ENCODE measurements at places on chromosomes 1 and 21.

GRCh38 chr1:24635195-24635843 lies 7.8 kb upstream of the SRRM1 start:
- no peak for DNase-seq

DNA sequence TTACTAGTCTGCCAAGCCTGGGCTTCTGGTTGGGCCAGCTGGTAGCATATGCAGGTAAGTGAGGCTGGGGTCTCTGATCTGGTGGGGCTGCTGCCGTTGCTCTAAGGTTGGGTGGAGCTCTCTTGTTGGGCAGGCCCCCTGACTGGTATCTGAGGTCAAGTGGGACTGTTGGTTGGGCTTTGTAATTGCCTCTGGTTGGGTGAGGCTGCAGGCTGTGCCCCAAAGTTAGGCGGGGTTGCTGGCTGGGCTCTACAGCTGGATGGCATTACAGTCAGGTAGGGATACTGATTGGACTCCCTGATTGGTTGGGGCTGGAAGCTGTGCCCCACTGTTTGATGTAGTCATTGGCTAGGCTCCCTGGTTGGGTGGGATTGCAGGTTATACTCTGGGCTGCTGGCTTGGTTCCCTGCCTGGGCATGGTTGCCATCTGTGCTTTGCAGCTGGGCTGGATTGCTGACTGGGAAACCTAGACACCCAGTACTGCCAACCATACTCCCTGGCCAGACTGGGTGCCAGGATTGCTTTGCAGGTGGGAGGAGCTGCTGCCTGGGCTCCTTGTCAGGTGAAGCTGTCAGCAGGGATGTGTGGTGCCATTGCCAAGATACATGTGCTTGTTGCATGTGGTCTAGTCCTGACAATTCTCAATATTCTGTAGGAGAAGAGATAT lies 130.5 kb downstream of the RABGAP1L start:
- no peak for DNase-seq

GRCh38 chr1:209434066-209434465 lies 149.4 kb upstream of the CAMK1G start:
- peak; percentile 47 for DNase-seq

DNA sequence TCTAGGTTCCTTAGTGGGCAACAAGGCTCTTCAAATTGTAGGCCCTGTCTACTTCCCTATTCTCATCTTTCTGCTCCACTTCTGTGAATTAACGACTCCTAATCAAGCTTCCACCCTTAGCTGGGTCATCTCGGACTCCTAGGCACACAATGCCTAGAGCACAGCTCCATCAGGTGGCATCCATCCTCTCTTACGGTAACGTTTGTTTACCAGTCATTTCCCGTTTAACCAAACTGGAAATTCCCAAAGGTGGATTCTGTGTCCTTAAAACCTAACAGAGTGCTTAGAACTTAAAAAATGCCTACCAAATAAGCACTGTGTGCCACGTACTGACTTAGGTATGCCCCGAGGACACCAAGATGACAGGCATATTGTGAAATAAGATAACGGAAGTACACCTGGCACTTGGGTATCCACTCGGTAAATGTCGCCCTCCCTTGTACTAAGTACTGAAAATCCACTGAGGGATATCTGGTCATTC lies 1.5 kb downstream of the PARP1 start:
- no peak for DNase-seq

DNA sequence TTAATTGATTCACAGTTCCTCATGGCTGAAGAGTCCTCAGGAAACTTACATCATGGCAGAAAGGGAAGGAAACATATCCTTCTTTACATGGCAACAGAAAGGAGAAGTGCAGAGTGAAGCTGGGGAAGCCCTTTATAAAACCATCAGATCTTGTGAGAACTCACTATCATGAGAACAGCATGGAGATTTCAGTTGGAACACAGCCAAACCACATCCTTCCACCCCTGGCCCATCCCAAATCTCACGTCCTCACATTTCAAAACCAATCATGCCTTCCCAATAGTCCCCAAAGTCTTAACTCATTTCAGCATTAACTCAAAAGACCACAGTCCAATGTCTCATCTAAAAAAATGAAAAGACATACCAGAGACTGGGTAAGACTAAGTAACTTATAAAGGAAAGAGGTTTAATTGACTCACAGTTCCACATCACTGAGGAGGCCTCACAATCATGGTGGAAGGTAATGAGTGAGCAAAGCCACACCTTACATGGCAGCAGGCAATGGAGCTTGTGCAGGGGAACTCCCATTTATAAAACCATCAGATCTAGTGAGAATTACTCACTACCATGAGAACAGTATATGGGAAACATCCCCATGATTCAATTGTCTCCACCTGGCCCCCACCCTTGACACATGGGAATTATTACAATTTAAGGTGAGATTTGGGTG lies 105.2 kb downstream of the MRPL39 start:
- no peak for DNase-seq

GRCh38 chr1:117060441-117061317 lies 553 bp downstream of the TTF2 start:
- DNase-seq = no peak

- DNase-seq = no peak
Measured at GRCh38 chr1:53598966-53599365, 139.8 kb downstream of the DMRTB1 start.

GRCh38 chr1:191495040-191495439 lies 663.2 kb upstream of the RGS18 start:
- DNase-seq = no peak

- no peak for DNase-seq
Measured at GRCh38 chr1:178945763-178946266, 74.9 kb upstream of the ANGPTL1 start.

GRCh38 chr1:230272557-230272956 lies 153.6 kb downstream of the PGBD5 start:
- no peak for DNase-seq

DNA sequence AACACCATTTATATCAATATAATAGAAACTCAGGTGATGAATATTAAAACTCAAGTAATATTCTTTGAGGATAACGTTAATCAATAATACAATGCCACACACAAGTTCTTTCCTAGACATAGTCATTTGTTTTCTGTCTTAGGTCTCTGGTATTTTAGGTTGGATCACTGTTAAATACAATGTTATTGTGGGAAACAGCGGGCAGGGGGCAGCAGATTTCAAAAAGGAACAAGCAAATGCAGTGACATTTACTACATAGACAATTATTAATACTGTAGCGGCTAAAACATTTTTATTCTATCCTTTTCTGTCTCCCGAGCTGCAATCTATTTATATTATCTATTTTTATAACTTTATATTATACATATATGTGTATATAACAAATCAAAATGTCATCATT lies 186.4 kb upstream of the ZNHIT6 start:
- DNase-seq = no peak

DNA sequence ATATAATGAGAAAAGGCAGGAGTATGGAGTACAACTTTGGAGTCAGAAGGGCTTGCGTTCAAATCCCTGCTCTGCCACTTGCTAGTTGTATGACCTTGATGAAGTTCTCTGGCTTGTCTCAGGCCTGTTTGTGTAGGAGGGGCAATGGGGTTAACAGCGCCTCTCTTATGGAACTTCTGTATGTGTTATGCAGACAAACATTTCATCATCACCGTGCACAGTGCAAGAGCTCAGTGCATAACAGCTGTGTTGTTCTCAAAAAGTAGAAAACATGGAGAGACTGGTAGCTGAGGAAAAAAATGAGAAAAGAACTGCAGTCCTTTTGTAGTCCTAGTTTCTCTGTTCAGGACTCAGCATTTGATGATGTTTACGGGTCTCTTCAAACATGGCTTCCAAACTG lies 10.4 kb upstream of the ZNF648 start:
- no peak for DNase-seq

- no peak for DNase-seq
Measured at GRCh38 chr1:170624146-170624545, 39.8 kb upstream of the PRRX1 start.

DNA sequence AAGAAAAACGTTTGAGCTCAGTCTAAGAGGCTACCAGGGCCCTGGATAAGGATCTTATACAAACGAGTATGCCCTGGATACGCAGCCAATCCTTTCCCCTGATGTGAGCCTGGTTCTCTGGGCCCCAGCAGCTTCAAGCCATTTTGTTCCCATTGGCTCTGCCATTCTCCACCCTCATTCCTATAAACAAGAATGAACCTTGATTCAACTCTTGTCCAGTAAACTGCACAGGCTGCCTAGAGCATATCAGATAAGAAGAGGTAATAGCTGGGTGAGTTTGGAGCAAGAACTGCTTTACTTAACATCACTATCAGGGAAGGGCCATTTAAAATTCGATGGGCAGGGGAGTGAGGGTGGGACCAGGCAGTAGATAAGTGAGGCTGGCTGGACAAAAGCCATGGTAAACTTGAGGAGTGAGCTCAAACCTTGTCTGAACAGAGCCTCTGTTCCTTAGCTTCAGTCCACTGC lies 11.3 kb downstream of the BTG2 start:
- no peak for DNase-seq

DNA sequence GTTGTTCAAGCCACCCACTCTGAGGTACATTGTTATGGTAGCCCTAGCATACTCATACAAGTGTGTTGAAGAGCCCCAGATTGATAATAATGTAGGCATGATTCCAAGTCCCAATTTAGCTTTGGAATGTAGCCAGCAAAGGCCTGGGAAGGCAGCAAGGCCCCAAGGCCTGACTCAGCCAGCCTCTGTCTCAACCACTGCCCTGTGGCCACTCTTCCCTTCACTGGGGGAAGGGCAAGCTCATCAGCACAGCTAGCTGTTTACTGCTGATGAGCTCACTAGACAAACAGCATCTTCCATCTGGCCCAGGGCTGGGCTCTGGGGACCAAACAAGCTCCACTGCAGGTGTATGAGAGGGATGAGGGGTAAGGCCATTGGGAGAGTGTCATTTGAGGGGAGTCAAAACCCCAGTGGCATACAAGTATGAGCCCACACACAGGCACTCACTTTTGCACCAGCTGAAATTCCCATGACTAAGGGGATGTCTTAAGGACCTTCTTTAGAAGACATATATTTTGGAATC lies 2.2 kb upstream of the IRF6 start:
- no peak for DNase-seq

- DNase-seq = no peak
Measured at GRCh38 chr1:108082738-108083562, 117.2 kb downstream of the SLC25A24 start.

DNA sequence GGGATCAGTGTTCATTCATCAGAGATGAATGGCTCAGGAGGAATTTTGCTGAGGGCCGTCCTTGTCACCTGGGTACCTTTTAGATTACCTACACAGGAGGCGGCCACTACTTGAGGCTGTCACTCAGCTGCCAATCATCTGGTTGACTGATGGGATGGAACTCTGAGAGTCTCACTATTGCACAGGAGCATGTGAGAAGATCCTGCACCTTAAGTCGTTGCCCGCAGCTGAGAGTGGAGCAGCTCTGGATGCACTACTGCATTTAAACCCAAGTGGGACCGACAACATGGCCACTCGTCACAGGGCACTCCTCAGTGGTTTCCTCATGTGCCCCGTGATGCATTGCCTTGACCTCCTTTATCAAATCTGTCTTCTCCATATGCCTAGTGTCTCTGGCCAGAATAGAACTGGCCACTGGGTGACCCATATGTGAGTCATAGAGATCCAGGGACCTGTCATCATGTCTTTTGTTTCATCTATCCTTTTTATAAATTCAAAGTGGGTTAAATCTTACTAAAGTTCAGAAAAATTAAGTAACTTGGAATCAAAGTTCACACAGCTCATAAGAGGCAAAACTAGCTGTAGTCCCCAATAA lies 165.5 kb downstream of the ZSCAN20 start:
- no peak for DNase-seq

- no peak for DNase-seq
Measured at GRCh38 chr1:78303620-78304019, 187.2 kb upstream of the PTGFR start.

DNA sequence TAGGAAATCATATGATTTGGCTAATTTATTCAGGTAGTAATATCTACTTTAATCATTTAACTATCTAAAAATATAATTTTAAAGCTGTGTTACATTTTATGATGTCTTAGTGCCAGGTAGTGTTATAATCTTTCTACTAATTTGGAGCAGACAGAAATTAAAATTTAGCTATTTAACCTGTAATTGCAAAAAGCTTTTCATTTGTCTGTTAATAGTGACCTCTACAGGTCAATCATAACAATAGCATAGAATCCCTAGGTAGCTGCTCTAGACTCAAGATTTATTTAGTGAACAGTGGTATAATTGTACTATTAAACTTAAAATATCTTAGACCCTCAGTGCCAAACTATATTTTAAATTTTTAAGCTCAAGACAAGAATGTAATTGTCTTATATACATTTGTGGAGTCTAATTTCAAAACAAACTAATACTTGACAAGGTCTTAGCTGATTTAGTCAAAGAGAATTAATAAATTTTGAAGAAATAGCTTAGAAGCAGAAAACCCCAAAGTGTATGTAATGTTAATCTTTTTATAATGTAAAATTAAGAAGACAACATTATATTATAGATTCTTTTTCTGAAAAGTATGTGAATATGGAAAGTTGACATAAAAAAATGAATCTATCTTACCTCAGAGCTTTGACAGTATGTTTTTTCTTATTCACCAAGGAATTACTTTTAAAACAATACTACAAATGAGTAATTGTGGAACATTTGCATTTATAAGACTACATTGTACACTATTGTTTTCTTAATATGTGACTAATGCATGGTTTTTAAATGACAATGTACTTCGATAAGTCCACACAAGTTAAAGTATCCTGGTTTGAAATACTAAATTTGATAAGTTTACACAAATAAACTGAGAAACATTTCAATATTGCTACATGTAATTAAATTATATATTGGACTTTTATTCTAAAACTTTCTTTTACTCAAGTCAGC lies 64.1 kb upstream of the RNPC3 start:
- no peak for DNase-seq

GRCh38 chr21:38766987-38767722 lies 38.6 kb upstream of the ETS2 start:
- DNase-seq = no peak

DNA sequence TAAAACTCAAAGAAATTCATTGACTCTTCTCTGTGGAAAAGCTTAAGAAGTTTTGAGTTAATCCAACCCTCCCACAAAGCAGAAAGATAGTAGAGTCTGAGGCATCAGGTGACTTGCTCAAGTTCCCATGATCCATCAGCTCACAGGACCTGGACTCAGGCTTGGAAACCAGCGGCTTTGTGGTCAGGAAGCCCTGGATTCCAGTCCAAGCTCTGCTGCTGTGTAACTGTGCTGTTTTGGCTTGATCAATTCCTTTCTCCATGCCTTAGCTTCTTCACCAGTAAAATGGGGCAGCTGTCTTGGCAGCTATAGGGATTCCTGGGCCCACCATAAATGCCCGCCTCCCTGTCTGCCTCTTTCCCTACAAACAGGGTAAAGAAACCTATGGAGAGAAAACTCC lies 180.2 kb downstream of the HIVEP3 start:
- DNase-seq = no peak

GRCh38 chr1:63780565-63780964 lies 6.7 kb downstream of the ROR1 start:
- no peak for DNase-seq

DNA sequence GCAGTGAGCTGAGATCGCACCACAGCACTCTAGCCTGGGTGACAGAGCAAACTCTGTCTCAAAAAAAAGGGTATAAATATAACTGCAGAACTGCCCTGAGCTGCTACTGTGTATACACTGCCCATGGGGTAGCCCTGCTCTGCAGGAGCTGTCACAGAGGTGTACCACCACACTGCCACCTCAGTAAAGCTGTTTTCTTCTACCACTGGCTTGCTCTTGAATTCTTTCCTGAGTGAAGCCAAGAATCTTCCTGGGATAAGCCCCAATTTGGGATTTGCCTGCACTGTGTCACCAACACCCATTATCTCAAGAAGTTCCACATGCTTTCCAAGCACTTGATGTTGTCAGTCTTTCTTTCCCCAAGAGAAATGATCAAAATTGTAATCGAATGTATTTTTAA lies 30.6 kb upstream of the SLC6A9 start:
- DNase-seq = no peak

- no peak for DNase-seq
Measured at GRCh38 chr1:239394107-239394506, 7.7 kb downstream of the CHRM3 start.
